Stimulated activated CD4-positive, alpha-beta T cell treated with anti-CD3 and anti-CD28 coated beads, Interleukin-12 subunit alpha, Interleukin-12 subunit beta, amount 100 ng/mL, for 24 hours (primary cell): ENCODE measurements at places on chromosomes 2 and 18.
A peak's percentile ranks its signal among the peaks of the same experiment; 100 is the strongest.

DNA sequence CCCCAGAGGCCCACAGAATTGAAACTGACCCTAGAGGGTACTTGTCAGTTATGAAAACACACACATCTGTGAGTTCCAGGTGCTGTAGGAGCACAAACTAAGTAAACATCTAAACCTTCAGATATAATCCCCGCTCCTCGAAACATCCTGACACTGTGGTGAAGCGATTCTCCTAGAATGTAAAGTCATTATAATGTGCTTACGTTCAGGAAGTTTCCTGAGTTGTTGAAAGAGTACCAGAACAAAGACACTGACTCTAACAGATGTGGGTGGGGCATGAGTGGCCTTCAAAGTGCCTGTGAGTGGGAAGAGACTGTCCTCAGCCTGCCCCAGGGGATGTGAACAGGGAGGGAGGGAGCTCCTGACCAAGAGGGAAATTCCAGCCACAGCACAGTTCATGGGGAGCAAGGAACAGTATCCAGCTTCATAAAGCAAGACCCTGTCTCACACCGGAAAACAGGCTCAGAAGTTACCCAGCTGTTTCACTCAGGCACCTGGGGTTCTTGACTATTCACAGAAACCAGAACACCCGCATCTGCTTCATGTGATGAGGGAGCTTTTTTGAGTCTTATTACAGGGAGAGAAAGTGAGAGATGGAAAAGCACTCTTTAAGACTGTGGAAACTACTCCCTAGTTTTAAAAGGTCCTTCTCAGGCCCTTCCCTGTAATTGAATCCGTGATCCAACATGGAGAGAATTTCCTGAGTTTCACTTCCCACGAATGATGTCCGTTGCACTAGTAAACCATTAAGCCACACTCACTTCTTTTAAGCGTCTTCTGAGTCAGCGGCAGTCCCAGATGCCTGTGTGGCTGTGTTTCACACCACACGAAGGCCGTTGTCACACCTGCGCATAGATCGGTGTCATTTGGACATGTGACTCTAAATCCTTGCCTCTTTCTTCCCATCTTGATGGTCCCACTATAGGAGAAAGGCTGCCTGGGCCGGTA is 88.6 kb upstream of the EML6 start:
- no peak for DNase-seq

DNA sequence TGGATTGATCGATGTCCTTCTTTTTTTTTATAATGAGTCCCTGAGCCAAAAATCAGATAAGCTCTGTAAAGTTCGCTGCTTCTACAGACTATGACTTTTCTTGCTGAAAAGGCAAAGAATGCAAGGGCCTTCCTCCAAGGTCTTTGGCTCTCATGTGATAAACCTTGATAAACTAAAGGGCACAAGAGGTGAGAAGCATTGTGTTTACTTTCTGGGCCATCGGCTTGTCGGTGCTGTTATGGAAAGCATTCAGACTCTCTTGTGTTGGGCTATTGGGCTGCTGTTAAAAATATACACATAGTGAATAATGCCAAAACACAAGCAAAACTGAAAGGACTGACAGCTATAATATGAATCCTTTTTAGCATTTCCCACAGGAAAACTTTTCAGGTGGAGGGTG is 472.4 kb upstream of the SPHKAP start:
- DNase-seq: no peak

GRCh38 chr2:239936838-239937581 is 88.1 kb downstream of the NDUFA10 start:
- no peak for DNase-seq

GRCh38 chr2:157875641-157876065 is 477 bp downstream of the ACVR1 start:
- no peak for DNase-seq

DNA sequence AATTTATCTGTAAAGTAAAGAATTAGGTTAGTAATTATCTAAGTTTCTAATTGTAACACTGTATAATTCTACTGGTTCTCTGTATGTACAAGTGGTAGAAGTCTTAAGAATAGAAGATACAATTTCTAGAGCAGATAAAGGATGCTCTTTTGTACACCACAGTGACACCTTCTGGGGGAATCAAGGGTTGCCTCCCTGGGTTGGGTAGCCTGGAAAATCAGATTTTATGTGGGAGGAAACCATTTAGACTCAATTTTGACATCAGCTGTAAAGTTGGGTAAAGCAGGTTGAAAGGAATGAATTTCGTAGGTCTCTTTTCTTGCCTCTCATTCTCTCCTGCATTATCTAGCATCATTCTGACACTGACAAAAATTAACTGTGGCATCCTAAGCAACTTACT is 354.8 kb downstream of the DCC start:
- DNase-seq: no peak

DNA sequence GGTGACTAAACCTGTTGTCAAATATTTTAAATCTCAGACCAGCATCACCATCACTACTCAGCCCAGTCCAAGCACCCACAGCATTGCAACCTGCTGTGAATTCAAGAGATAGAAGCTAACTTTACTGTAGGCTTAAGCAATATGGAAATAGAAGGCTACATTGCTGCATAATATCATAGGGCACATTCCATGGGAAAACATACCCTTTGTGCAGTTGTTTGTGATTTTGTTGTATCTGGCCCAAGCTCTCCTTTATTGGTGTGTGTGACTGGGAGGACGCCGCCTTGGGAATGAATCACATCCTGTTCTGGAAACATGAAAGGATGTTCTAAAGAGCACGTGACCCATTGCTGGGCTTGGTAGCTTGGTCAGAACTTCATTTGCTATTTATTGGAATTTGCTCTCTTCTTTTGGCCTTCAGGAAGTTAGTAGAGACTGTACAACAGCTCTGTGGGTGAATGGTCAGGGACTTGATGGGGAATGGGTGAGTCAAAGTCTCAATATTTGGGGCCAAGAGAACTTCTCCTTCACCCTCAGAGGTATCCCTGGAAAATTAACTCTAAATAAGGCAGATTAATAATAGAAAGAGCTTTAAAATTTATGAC is 106.8 kb upstream of the SERPINE2 start:
- no peak for DNase-seq

DNA sequence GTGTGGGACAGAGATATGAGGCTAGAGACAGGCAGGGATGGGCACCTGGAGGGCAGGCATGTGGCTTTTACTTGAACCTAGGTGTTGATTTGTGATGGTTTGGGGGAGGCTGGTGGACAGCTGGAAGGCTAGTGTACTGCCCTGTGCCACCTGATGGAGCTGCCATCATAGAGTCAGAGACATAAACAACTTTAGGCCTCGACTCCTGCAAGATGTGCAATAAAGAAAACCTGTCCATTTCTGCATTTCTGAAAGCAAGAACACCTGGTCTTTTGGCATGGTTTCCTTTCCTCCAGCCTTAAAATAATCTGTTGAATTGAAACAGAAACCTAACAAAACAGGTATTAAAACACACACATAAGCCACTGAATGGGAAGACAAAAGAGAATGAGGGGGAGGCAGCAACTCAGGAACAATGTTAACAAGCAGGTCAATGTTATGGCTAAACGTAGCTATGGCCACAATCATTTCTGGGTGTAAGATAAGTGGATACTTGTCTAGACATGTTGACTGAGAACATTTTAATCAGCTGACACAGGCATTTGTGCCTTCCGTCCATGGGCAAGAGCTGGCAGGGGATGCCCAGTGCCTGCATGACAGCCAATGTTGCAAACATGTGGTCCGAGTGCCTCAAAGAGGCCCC is 87.8 kb downstream of the KCTD1 start:
- DNase-seq: no peak

GRCh38 chr2:150389447-150389846 is 98.0 kb downstream of the RND3 start:
- no peak for DNase-seq

DNA sequence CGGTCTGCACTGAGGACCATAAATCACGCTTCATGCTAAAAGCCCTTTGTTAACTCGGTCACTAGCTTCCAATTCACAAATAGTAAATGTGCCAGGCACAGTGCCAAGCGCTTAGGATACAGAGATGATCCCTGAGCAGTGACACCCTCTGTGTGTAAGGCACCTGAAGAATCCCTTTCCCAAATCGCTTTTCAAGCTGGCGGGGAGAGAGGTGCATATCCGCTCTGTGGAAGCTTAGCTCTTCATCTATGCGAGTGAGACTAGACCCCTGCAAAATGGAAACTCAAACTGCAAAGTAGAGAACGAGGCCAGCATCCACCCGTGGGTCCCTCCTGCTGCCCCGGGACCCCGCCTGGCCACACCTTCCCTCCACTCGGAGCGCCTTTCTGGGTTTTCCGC is 2.4 kb downstream of the PIEZO2 start:
- DNase-seq: no peak

GRCh38 chr2:240624950-240625621 is at the start of gene GPR35:
Gene GPR35 (plus strand): TSS chr2:240625480. CDS start chr2:240629953, 4,473 bp downstream.
- peak; percentile 46 for DNase-seq

DNA sequence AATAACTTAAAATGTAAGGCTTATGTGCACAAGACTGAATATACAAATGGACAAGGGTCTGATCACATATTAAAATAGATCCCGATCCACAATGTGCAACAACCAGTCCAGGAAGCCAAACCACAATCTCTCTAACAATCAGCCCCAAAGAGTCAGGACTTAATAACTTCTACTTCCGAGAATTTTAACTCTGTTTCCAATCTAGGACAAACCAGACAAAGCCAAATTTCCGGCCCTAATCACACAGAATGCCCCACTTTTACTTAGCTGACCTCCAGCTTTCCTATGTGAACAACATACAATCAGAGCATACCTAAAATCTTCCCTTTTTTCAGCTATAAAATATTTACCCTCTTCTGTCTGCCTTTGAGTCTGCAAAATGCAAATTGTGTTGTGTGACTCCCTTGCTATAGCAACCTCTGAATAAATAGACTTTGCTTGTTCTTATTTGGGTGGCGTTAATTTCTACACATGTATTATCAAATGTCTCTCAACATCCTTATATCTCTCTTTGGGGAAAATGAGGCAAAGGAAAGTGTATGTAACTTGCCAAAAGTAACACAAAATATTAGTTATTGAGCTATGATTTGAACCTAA is 381.9 kb upstream of the MC4R start:
- no peak for DNase-seq

DNA sequence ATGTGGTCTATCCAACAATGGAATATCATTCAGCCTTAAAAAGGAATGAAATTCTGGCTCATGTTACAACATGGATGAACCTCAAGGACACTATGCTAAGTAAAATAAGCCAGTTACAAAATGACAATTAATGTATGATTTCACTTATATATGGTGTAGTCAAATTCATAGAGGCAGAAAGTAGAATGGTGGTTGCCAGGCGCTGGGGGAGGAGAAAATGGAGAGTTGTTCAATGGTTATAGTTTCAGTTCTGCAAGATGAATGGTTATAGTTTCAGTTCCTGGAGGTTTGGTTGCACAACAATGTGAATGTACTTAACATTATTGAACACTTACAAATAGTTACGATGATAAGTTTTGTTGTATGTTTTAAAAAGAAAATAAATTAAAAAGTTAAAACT is 79.2 kb upstream of the IL1R2 start:
- no peak for DNase-seq

DNA sequence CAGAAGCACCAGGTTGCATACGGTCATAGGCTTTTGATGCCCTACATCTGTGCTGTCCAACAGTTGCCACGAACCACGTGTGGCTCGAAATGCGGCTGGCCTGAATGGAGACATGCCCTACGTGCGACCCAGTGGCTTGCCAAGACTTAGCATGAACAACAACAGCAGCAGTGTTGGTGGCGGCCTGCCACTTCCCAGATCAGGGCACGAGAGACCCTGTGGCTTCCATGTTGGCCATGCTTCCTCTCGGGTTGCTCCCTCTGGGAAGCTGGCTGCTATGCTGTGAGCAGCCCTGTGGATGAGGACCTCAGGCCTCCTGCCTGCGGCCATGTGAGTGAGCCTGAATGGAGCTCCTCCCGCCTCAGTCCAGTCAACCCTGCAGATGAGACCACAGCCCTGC is 212.3 kb downstream of the HDAC4 start:
- DNase-seq: no peak

GRCh38 chr2:222521099-222521498 is 96.8 kb downstream of the SGPP2 start:
- DNase-seq: no peak

- DNase-seq: no peak
These were observed 43.2 kb downstream of the LPIN2 start for GRCh38 chr18:2969695-2970094.

DNA sequence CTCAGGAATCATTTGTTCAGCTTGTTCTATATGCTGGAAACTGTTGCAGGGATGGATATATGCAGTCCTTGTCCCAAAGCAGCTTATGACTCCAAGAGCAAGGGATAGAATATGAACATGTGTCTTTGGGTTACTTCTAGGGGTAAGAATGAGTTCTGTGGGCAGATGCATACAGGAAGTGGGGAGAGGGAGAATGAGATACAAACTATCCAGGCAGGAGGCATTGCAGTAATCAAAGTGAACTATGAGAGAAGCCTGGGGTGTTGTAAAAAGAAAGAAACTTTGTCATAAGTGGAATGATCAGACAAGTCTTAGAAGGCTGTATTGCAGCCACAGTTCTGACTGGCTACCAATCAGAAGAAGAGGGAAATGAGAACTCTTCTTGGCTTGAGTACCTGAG is 44.8 kb upstream of the RAB6D start:
- no peak for DNase-seq

DNA sequence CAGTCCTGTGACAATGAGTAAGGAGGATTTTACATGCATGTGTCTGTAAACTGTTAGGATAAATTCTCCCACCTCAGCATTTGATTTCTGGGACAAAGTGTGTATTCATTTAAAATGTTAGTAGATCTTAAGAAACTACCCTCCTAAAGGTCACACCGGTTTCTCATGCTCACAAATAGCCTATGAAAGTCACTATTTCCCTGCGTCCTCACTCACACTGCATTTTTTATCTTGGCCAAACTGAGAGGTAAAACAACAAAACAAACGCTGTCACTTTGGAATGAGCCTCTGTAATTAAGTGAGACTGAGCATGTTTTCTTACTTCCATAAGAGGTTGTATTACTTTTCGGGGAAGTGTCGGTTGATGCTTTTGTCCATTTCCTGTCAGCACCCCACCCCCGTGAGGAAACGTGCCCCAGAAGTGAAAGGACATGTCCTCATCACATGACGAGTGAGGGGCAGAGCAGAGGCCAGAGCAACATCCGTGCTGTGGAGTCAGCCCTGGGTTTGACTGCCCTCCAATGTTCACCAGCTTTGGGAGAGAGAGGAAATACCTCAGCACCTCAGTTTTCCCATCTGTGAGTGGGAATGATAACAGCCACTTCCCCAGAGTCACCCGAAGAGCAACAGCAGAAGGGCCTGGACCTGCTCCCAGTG is 3.1 kb downstream of the GYPC start:
- DNase-seq: peak; percentile 52

GRCh38 chr2:29082804-29083495 is 8.6 kb upstream of the PCARE start:
- DNase-seq: no peak

- no peak for DNase-seq
These were observed 555.8 kb downstream of the SATB2 start for GRCh38 chr2:198901894-198902293.

DNA sequence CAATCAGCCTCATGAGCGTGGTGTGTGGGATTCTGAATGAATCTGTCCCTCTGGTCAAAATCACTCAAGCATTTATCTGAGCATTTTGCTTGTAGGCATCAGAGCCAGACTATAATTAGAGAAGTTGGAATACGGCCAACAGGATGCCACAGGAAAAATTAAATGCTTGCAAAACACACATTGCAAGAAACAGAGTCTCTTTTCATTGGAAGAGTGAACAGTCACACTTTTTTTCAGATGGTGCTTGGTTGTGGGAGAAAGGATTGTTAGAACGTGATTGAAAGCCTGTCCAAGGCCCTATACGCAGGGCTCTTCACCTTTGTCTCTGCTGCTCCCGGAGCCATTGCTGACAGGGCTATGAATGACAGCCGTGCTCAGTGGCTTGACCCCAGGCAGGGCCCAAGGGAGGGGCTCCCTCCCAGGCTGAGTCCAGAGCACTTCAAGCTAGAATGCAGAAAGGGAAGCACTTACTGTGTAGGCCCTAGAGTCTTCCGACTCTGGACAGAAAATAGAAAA is 59.8 kb downstream of the SNTG2 start:
- no peak for DNase-seq
